ENCODE measurements at places on chromosomes 3 and 15.

GRCh38 chr3:60226912-60227311 lies 1024.3 kb downstream of the FHIT start:
- no peak for DNase-seq

- DNase-seq: no peak
Observed at GRCh38 chr15:65258375-65259262, 28.1 kb downstream of the PARP16 start.

DNA sequence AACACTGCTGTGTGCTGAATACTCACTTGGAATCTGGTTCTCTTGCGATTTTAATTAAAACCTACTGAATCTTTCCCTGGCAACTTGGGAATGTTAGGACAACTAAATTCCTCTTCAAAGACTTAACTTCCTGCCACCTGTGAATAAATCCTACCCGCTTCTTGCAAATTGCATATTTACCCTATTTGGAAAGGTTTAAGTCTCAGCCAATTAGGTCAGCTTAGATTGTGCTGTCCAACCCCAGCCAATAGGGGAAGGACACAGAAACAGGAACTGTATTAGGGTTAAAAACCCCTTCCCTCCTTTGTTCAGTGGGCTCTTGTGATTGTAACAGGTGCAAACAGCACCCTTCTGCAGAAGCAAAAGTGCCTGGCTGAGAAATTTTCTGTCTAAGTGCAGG lies 38.6 kb upstream of the FSTL1 start:
- no peak for DNase-seq

DNA sequence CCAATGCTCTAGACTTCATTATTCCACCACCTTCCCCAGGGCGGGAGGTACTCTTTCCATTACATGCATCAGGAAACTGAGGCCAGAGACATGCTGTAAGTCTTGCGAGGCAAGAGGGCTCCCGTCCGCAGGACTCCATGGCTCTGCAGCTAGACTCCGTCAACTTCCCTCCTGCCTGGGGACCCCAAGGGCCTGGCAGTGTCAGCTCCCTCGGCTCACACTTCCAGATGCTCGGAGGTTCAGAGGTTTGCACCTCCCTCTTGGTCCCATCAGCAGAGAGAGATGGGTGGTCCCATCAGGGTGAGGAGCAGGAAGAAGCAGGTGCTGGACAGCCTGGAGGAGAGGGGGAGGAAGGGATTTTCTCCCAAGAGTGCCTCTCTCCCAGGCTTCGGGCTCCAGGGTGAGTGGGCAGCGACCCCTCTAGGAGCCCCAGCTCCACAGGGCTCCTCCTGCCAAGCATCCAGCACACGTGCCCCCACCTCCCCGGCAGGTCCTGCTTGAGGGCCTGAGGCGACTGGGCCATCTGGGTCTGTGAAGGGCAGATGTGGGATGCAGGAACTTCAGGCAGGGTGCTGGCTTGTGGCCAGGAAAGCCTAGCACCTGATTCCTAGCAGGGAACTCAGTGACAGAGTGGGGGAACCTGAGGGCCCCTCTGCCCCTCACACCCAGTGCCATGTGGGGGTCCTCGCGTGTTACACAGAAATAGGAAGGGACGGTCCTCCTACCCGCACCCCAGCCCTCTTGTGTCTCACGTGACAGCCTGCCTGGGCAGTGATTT lies 9.3 kb downstream of the PAK6 start:
- DNase-seq: no peak

DNA sequence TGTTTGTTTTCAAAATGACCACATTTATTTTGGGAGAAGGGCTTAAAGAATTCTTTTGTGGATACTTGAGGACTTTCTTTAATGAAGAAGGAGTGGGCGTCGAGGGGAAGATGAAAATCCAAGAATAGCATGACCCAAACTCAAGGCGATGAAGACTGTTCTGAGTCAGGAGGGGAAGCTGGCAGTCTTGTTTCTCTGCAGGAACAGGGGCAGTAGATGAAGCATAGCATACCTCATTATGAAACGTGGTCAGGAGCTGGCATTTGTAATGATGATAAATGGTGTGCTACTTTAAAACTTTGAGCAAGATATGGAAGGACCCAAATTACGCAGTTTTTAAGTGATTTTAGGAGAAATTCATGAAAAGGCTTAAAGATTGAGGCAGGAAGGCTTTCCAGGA lies 549.0 kb downstream of the IGSF11 start:
- no peak for DNase-seq

- no peak for DNase-seq
Observed at GRCh38 chr15:66841953-66842681, 140.1 kb downstream of the SMAD6 start.

DNA sequence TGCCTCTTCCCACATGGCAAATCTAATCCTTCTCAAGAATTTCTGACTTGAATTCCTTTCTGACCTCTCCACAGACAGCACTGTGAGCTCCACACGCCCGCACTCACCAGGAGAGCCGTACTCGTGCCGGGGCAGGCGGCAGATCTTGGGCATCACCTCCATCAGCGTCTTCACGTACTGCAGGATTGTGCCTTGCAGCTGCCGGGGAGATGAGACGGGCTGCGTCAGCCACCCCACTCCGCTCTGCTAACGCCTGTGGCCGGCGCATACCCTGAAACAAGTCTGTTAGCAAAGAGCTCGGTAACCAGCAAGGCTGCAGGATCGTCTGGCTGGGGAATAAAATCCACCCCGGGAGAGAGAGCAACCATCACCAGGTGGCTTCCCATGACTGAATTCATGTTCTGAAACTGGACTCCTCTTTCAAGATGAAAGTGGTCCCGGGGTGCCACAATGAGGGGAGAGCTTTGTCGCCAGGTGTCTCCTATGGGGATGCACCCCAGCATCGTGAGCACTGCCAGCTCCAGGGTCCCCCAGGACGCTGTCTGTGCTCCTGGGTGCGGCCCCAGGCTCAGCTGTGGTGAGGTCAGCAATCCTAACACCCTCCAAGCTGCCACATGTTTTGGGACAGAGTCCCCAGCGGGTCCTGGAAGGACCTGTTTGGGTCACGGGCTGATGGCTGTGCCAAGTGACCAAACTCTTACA lies 43.4 kb downstream of the NIPA2 start:
- no peak for DNase-seq

DNA sequence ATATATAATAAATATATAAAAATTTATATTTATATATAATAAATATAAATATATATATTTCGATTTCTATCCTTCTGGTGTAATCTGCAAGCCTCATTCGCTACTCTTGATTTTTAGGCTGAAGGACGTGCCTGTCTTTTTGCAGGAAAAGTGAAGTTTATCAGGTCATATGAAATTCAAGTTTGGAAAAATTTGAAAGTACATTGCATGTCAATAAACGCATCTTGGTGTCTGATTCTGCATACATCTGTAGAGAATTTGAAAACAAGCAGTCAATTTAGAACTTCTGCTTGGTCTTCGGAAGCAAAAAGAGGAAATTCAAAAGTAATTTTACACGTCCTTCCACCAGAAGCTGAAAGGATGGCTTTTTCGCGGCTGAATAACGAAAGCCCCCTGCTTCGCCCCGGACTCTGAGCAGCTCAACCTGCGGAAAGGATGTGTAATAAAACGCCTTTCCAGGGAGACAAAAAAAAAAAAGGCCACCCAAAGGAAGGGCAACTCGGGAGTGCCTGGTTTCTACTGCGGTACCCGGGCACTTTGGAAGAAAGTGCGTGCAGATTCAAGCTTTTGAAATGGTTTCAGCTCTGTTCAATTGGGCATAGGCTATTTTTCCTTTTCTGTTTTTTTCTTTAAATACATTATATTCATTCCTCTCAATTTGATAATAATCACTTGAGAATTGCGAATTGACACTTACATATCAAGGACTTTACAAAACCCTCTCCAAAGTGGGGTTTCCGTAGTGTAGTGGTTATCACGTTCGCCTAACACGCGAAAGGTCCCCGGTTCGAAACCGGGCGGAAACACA lies 1.5 kb upstream of the MYNN start:
- DNase-seq: peak; percentile 39

GRCh38 chr3:116473602-116474001 lies 28.3 kb upstream of the LSAMP start:
- no peak for DNase-seq

DNA sequence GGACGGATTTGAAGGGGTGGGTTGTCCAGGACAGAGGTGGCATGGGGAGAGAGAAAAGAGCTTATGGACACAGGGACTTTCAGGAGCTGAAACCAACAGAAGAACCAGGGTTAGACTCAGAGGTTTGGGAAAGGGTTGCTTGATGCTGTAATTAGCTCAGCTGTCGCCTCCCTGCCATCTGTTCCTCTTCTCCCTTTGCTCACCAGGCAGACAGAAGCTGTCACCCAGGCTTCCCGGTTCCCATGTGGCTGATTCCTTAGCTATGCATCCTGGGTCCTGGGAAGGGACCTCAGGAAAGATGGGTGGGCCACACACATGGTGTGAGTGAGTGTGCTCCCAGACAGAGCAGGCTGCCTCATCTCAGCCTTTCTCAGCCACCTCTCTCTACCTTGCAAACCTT lies 14.1 kb downstream of the PTPN23 start:
- no peak for DNase-seq
